ENCODE measurements at places on chromosomes 2 and 18. TPM values are rescaled to one million over a fixed set of nuclear protein-coding genes. Genes with fewer than 3 reads are reported as not detected.
A peak's percentile ranks its signal among the peaks of the same experiment; 100 is the strongest.

FAM237A gene
- not detected for total RNA-seq

- no peak for DNase-seq
Measured at GRCh38 chr18:9764011-9764481, 55.9 kb downstream of the RAB31 start.

DNA sequence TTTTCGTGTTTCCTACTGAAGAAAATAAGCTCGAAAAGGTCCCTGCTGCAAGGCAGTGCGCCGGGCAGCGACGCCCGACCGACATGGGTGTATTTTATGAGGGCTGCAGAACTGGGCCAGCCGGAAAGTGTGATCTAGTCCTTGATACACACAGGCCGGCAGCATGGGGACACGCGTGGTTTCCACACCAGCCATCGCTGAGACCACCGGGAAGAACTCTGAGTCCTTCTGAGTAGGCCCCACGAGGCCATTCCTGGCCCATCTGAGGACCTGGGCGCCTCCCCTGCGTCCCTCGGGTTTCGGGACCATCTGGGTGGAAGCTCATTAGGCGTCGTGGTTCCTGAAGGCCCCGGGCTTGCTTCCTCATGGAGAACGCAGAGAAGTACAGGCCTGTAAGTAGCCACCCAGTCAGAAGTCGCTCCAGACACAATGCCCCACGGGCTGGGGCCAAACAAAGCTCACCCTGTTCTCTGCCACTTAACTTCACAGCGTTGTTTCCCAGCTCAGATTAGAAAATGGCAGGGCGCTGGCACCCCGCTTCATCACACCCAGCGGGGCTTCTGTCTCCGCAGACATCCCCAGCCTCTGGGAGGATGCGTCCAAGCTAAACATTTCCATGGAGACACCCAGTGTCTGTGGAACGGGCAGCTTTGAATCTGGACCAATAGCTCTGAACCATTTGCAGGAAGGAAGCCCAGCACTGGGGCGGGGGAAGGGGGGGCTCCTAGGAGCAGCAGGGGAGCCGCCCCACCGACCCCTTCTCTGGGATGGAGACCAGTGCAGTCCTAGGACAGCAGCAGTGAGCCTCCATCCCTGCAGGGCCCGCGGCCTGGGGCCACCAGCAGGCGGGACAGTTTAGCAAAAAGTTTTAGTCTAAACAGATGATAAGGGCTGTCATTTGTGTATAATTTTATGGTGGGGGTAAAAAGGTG lies 2.4 kb downstream of the NFATC1 start:
- no peak for DNase-seq

GRCh38 chr2:73295751-73296400 lies 2.5 kb upstream of the EGR4 start:
- DNase-seq = no peak

DNA sequence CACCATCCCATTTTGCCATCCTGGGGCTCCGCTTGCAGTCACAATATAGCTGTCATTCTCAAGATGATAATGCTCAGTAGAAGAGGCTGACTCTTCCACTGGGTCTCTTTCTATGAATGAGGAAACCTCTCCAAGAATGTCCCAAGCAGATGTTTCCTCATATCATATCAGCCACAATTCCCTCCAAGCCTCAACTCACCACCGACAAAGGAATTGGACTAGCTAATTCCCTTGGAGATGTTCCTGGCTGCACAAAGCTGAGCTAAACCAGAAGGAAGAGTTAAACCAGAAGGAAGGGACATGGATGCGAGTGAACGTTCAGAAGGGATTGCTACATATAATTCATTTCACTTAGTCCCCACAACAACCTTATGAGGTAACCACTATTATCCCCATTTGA lies 65.0 kb upstream of the NPAS2 start:
- no peak for DNase-seq

DNA sequence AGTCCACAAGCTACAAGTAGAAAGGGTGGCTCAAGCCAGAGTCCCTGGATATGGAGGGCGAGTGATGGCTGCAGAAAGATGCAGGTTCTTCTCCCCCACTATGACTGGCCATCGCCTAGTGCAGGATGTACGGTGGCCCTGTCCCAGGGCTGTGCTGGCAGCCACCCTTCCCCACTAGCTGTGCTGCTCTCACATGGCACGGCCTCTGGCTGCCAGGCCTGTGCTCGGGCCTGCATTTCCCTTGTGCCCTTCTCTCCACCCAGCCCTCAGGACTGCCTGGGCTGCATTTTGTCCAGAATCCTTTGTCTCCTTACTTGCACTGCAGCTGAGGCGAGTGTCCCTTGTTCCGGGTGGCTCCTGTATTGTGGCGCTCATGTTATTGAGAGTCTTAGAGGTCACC lies 1.6 kb upstream of the RAMP1 start:
- DNase-seq = no peak

DNA sequence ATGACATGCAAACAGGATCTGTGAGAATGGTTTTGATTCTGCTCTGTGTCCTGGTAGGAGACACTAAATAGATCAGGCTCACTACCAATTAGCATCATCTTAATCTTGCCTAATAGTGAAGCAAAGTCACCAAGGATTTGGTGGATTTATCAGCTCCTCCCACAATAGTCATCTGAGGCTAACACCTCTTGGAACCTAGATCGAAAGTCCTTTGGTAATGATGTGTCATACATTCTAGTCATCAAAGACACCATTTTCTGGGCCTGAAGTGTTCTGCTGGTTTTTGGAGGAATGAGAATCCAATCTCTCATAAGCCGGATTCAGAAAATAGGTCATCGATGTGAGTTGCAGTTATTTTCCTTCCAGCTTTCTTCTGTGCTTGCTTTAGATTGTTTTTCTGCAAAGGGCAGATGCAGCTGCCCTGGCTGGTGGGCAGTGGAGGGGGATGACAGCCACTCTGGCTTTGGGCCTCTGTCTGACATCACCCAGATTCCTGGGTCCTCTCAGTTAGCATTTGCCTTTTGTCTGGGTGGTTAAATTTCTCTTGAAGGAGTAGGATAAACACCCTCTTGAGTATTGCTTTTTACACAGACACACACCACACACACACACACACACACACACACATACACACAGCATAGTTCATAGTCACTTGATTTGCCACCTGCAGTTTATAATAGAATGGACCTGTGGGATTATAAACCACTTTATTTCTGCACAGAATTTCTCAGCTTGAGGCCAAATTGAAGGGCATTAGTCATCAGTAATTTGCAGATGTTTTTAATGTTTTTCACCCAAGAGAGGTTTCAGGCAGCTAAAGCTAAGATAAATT lies at the start of gene MYO3B:
Gene MYO3B (plus strand): TSS at position 198 of the 832 bp plus-strand sequence. CDS start 141 bp downstream, at position 339.
- no peak for DNase-seq

DNA sequence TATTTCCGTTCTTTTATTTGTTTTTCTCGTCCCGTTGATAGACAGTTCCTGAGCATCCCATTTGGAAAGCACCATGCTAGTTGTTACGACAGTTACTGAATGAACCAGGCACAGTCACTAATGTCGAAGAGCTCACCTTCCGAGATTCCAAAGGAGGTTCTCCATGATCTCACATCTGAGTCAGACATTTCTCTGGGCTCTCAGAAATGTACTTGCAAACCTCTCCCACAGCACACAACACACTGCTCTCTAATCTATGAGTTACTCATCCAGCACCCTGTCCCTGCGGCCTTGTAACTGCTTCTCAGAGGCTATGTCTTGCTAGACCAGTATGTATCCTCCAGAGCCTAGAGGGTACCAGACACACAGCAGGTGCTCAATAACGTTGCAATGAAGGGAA lies 174.7 kb downstream of the DNER start:
- no peak for DNase-seq

- DNase-seq = no peak
Measured at GRCh38 chr2:1989216-1989615, 244.9 kb upstream of the PXDN start.

DNA sequence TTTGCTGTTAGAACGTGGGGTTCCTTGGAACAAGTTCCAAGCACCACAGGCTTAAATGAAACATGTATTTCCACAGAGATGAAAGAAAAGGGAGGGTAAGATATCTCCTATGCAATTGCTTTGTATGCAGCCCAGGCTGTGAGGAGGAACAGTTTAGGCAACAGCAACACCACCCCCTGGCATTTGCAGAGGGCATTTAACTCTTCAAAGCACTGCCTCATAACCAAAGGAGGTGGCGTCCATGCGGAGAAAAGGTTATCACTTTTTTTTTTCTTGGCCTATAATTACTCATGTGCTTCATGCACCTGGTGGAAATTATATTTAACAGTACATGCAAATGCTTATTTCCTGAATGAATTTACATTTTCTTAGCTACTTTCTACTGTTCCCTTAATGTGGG lies 286.0 kb downstream of the LPIN1 start:
- no peak for DNase-seq

DNA sequence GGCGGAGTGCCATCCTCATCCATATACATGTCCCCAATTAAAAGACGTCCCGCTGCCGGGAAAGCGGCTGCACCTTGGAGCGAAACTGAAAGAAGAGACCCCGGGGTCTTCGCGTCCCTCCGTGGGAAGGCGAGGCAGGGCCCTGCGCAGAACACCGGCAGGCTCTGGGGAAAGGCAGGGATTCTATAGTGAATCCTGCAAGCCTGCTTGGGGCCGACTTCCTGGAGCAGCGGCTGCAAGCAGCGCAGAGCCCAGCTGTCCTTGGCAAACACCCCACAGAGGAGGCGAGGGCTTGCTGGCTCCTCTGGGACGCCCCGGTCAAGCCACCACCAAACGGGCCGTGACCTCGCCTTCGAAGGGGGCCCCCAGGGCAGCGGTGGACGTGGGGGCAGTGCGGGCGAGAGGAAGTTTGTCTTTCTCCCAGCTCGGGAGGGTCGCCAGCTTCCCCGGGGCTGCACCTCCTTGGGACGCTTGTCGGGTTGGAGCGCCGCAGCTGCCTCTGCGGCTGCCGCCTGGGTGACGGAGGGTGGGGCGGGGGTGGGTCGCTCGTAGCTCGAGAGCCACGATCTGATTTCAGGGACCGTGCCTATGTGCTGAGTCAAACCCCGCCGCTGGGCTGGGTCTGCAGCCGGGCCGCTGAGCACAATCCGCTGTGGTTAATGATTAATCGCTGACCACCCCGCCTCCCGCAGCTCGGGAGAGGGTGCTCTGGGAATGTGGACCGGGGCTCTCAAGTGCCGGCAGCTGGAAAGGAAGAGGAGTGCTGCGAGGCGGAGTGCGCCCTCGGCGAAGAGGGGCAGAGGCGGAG lies 486 bp upstream of the GPR39 start:
- peak; percentile 76 for DNase-seq

DNA sequence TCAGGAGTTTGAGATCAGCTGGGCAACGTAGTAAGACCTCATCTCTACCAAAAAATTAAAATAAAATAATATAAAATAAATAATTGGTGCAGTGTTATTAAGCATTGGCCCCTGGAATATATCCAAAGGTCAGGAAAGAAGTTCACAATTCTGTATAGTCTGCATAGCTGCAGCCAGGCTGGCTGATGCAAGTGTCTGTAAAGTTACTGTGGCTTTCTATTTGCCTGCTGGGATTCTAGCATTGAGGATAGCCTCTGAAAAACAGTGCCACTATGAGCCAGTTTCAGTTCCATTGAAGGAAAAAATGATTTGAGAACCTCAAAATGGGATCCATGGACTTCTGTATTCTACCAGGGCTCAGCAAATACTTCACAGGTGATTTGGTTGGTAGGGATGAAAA lies 208.6 kb downstream of the PARD3B start:
- no peak for DNase-seq

- no peak for DNase-seq
Measured at GRCh38 chr2:118146315-118147283, 58.3 kb downstream of the INSIG2 start.

DNA sequence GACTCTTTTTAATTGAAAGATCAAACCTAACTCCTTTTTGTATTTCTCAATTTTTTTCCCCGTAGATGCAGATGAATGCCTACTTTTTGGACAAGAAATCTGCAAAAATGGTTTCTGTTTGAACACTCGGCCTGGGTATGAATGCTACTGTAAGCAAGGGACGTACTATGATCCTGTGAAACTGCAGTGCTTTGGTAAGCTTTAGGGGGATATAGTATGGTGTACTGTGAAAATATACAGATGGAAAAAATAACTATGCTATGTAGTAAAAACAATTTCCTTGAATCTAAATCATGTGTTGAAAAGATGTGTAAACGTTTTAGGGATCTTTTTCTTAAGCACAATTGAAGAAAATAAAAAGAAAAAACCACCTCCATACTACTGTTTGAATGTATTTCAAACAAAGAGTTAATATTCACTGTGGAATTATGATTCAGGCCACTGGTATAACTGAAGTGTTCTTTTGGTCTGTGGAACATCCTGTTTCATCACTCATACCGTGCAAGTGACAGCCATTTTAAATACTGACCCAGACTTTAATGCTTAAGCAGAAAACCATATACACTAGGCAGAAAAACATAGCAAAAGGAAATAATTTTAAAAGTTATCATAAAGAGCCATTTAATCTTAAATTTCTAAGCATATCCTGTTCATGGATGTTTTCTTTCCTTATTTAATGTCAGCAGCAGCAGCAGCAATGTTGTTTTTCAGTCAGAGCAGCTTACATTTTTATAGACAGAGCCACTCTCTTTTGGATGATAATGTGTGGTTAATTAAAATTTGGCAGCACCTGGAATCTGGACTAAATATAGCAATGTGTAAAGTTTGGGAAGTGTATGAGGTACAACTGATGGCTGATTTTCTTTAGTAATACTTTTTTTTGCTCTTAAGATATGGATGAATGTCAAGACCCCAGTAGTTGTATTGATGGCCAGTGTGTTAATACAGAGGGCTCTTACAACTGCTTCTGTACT lies 112.8 kb upstream of the RASGRP3 start:
- DNase-seq = no peak

GRCh38 chr2:38889575-38889974 lies at the start of gene ARHGEF33:
ARHGEF33 (plus strand) TSS chr2:38889875; CDS start chr2:38919448, 29,573 bp downstream.
- DNase-seq = no peak

- DNase-seq = no peak
Measured at GRCh38 chr2:161090411-161090810, 69.8 kb upstream of the TANK start.

DNA sequence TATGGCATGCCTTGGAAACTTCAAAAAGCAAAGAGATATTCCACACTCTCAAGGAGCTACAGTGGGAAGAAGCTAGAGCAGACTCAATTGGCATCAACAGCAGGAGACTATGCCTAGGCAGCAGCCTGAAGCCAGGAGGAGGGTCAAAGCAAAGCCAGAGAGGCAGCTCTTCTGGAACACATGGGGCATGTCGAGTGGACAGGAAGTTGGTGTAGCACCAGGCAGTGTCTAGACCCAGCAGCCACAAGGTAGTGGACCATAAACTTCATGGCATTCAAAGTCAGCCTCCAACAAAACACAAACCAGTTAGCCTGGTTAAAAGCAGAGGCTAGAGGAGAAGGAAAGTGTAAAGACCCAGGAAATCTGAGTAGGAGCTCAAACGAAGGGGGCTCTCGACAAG lies 311.2 kb upstream of the PKDCC start:
- DNase-seq = no peak

DNA sequence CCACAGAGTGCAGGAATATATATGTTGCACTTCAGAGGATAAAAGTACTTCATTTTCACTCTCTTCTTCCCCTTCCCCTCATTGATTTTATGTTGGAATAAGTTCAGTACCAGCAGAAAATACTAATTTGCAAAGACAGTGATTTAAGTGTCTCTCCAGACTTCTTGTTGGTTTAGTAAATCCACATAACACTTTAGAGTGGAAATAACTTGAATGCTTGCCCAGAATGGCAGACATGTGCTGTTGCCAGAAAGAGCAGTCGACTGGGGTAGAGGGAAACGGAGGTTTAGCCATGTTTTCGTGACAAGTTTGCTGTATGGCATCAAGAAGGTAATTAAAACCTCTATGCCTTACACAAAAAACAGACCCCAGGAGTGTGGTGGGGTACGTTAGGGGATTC lies 246.0 kb upstream of the CXCR4 start:
- DNase-seq = no peak

GRCh38 chr18:35526495-35527059 lies 28.8 kb upstream of the INO80C start:
- DNase-seq = no peak

GRCh38 chr2:232142502-232142901 lies 181.0 kb downstream of the DIS3L2 start:
- no peak for DNase-seq

Measured in neural progenitor cell (in vitro differentiated cells).